NCI-H524 (cell line): ENCODE measurements at places on chromosomes 13 and 19.

DNA sequence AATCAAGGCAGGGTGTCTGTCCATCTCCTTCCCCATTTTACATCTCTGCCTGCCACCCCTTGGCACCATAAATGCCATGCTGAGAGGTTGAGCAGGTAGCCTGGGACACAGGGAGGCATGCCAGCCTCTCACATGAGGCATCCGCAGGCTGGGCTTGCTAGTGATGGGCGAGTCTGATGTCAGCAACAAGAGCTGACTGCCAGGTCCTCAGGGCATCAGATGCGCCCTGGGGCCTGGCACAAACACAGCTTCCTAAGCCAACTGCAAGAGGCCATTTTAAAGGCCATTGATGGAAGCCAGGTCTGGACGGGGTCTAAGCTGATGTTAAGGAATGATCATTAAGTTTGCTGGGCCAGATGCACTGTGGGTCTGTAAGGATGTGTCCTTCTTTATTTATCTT lies 34.6 kb downstream of the MYH14 start:
- DNase-seq = no peak

- no peak for DNase-seq
Measured at GRCh38 chr13:111225810-111226546, 94.5 kb upstream of the TEX29 start.

GRCh38 chr19:49927526-49928264 lies 1.3 kb upstream of the ATF5 start:
- no peak for DNase-seq

DNA sequence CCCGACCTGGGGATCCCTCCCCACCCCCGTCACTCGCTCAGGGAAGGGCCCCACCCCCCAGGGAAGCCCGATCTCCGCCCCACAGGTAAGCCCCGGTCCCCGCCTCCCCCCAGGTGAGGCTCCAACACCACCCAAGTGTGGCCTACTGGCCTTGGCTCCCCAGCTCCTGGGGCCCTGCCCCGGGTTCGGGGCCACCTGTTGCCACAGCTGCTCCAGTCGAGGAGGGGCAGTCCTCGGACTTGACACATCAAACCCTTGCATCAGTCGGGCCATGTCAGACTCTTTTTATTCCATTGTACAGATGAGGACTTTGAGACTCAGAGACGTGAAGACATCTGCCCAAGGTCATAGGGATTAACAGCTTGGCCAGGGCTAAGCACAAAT lies 512 bp downstream of the CC2D1A start:
- no peak for DNase-seq

GRCh38 chr19:35118268-35119020 lies 2.8 kb downstream of the FXYD3 start:
- no peak for DNase-seq

GRCh38 chr13:75219479-75220237 lies 262.3 kb downstream of the TBC1D4 start:
- DNase-seq = peak; percentile 79

- DNase-seq = no peak
Measured at GRCh38 chr19:1418496-1418775, 11.1 kb downstream of the DAZAP1 start.

DNA sequence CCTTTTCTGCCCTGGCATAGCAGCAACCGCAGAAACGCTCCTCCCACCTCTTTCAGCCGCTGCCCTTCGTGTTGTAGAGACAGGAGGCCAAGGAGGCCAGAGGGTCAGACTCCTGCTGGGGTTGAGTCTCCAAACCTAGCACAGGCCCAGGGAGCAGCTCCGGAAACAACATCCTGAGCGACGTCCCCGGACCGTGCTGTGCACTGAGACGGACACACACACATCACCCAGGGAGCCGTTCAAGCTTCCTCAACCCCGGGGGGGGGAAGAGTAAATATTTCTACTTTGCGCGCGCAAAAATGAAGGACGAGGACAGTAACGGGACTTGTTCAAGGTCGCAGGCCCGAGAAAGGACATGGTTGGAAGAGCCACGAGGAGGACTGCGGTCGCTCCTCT lies 657 bp downstream of the ZNF550 start:
- no peak for DNase-seq

- DNase-seq = no peak
Measured at GRCh38 chr19:21604351-21604926, 99.0 kb downstream of the ZNF429 start.

- peak; percentile 55 for DNase-seq
Measured at GRCh38 chr13:87666831-87667230, 4.3 kb upstream of the SLITRK5 start.

- DNase-seq = no peak
Measured at GRCh38 chr13:31894931-31895330, 136.6 kb upstream of the FRY start.

GRCh38 chr19:20318616-20319015 lies 151.6 kb downstream of the ZNF486 start:
- no peak for DNase-seq

- no peak for DNase-seq
Measured at GRCh38 chr13:87906411-87906810, 235.2 kb downstream of the SLITRK5 start.

GRCh38 chr19:13579388-13580060 lies 73.2 kb upstream of the CACNA1A start:
- no peak for DNase-seq

DNA sequence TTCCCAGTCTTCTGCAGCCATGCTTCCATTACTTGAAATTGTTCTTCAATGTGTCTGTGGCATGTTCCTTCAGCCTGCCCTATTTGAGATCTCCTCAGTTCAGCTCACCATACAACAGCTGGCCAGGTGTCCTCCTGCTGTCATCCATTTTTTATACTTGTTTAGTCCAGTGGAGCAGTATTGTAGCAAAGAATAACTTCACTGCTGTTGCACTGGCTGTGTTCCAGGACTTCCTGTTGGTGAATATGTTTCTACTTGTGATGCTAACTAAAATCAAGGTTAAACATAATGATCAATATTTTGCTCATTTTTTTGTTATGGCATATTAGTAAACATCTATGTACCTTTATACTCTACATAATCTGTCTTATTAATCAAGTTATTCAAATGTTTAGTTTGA lies 1394.1 kb downstream of the PCDH9 start:
- peak; percentile 33 for DNase-seq

- DNase-seq = no peak
Measured at GRCh38 chr19:49182848-49183375, 25.3 kb downstream of the TRPM4 start.

GRCh38 chr19:18021121-18021755 lies 13.3 kb downstream of the ARRDC2 start:
- no peak for DNase-seq

DNA sequence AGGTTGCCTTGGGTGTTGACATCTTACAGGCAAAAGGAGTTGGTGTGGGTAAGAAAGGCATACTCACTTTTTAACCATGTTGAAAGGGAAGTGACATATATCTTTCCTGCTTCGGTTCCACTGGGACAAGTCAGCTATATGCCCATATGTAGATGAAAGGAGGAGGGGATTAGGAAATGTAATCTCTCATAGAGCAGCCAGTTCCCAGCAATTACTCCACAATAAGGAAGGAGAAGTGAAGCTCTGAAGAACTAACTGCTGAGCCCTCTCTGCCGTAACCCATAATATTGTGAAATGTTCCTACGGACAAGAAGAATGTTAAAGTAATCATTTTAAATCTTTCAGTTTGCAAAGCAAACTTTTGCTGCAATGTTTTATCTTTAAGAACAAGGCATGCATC lies 82.2 kb downstream of the EDNRB start:
- no peak for DNase-seq

DNA sequence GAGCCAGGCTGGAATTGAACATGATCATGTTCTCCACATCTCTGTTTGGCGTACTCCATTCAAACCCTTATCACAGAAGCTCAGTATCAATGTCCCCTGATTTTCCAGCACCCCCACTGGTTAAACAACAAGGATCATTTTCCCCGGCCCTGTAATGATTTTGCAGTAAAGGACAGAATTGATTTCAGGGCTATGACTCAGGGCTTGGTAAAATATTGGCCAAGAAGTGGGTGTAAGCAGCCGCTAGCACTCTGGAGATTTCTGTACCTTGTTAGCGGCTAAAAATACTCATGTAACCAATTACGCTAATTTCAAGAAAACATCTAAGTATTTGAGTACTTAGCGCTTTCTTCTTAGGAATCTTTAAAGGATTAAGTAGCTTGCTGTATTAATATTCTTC lies 69.5 kb upstream of the FNDC3A start:
- DNase-seq = no peak

- no peak for DNase-seq
Measured at GRCh38 chr13:92197669-92198068, 799.2 kb downstream of the GPC5 start.

- no peak for DNase-seq
Measured at GRCh38 chr19:17322854-17323253, 11.8 kb downstream of the ANO8 start.

DNA sequence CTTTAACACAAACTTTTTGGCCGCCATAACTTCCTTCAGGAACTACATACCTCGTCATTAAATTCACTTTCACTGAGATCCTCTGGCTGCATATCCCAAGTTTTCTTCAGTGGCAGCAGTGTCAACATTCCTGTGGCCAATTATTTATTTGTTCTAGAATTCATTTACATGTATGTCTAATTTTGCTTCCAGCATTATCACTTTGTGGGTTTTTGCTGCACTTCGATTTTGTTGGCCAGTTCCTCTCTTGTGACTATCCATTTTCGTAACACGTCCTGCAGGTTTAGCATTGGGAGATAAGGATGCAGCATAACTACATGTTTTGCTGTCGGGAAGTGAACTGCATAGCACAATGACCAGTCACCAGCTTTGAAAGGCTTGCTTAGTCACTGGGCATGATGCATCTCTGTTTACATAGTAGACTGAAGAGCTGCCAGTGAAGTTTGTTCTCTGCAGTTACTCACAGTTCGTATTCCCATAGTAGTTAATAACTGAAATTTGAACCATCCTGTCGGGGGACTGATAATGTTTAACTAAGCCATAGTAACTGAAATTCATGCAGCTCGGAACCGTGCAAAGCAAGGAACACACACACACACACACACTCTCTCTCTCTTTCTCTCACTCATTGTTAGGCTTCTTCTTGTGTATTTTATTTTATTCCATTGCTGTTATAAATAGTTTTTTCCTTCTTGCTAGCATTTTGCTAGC lies 28.3 kb downstream of the ZNF507 start:
- DNase-seq = no peak

DNA sequence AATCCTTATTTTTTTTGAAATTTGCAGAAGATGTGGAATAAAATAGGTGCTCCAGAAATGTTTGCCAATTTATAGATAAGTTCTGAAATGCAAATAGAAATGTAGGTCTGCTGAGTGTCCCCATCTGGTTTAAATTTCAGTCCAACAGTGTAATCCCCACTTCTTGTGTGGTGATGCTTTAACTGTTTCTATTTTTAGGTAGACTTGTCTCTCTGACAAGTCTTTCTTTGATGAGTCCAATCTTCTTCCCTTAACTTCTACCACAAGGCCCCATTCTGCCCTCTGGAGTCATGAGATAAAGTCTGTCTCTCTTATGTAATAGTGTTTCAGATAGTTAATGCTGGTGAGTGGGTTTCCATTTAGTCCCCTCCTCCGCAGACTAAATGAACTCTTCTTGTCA lies 390.4 kb downstream of the RFC3 start:
- peak; percentile 42 for DNase-seq

DNA sequence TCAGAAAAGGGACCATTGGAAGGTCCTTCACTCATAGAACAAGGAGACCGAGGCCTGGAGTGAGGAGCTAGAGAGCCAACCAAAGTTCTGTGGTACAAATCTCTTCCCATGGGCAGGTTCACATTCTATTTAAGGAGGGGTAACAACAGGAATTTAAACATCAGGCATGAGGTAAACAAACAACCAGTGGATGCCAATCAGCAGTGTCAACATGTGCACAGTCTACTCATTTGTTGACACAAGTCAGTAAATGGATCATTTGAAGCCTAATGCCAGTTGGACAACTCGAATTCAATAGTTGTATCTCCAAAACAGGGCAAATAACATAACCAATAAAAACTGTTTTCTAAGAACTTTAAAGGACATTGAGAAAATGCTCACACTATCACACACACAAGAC lies 6.3 kb upstream of the DOCK9 start:
- DNase-seq = no peak

DNA sequence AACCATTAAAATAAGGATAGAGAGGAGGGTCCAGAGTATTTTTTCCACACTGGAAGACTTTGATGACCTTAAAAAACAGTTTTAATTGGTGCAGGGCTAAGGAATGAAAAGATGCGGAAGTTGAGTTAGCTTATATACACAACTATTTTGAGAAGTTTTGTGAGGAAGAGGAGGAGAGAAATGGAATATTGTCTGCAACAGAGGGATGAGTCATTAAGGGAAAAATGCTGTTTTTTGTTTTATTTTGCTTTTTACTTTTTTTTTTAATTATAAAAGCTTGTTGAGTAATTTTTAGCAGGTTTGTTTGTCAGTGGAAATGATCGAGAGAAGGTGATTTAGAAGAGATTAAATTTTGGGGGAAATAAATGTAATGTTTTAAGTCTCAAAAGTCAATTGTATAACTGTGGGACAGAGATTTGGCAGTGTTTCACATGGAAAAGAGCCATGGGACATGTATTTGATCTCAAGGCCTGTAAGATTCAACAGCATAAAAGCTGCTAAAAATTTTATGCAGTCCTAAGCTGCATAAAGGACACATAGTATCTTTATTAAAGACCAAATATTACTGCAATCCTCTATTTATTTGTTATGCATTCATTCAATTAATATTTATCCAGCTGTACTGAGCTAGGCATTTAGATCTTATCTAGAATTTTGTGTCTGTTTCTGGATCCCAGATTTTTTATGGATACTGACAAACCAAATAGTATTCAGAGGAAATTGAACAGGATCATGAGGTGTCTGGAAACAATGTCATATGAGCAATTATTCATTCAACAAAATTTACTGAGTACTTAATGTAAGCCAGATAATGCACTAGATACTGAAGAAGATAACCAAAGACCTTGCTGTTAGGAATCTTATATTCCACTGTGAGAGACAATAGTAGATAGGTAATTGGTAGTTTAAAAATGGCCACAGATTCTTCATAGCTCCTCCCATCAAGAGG lies 72.7 kb downstream of the DNAJC15 start:
- DNase-seq = no peak

- no peak for DNase-seq
Measured at GRCh38 chr19:40646743-40647254, 43.7 kb downstream of the NUMBL start.

DNA sequence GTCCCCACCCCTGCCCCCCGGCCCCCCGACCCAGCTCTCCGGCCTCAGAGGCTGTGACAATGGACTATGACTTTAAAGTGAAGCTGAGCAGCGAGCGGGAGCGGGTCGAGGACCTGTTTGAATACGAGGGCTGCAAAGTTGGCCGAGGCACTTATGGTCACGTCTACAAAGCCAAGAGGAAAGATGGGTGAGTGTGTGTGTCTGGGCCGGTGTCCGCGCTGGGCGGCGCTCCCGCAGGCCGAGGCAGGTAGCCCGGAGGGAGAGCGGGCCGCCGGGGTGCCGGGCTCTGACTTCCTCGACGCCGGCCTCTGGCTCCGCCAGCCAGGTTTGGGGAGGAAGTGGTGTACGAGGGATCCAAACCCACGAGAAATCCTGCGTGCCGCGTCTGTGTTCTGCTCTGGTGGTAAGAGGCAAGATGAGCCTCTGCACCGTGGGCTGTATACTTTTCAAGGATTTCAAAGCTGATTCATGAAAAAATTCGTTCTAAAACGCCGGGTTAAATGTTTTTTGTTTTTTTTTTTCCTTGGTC lies 718 bp downstream of the CDK8 start:
- DNase-seq = peak; percentile 55
